ENCODE measurements at places on chromosomes 3 and 15.

GRCh38 chr3:195182470-195182795, 88.5 kb downstream of the XXYLT1 start:
- DNase-seq, result no peak

GRCh38 chr15:60540002-60540651, 61.2 kb upstream of the ICE2 start:
- DNase-seq, result no peak

DNA sequence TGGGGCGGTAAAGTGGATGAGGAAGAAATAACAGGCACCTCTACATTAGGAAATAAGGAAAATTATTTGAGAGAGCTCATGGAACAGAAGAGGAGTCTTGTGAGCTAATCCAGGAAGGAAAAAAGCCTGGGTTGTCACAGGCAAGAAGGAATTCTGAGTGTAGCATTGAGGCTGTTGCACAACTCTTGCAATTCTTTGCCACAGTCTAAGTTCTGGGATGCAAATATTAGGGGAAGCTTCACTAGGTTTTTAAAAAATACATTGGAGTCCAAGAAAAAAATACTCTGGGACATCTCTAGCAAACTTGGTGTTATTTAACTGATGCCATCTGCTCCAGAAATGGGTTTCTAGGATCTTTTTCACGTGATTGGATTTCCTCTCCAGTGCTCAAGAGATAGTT, 122.3 kb downstream of the SPATA16 start:
- DNase-seq, result no peak

GRCh38 chr15:58312031-58312430, 119.8 kb upstream of the LIPC start:
- no peak for DNase-seq

DNA sequence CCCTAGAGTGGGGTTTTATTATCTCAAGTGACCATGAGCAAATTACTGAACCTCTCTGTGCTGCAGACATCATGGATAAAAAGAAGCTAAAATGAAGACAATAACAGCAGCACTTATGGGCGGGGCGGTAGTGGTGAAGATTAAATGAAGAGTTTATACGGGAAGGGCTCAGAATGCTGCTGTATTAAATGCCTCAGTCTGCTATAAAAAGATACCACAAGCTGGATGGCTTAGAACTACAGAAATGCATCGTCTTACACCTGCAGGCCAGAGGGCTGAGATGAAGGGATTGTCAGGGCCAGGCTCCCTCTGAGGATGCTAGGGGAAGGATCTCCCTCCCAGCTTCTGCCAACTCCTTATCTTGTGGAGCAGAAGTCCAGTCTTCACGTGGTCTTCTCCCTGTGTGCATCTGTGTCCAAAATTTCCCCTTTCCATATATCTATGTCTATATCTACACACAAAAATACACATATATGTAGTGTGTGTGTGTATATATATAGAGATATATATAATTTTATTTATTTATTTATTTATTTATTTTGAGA, 2.9 kb downstream of the ALG1L2 start:
- no peak for DNase-seq

GRCh38 chr3:50189274-50189673, 2.1 kb upstream of the GNAT1 start:
- DNase-seq, result peak; percentile 89

GRCh38 chr3:159674583-159674982, 314.1 kb upstream of the IL12A start:
- DNase-seq, result no peak

- DNase-seq, result no peak
Measured at GRCh38 chr3:57627976-57628375, 30.8 kb upstream of the ARF4 start.

DNA sequence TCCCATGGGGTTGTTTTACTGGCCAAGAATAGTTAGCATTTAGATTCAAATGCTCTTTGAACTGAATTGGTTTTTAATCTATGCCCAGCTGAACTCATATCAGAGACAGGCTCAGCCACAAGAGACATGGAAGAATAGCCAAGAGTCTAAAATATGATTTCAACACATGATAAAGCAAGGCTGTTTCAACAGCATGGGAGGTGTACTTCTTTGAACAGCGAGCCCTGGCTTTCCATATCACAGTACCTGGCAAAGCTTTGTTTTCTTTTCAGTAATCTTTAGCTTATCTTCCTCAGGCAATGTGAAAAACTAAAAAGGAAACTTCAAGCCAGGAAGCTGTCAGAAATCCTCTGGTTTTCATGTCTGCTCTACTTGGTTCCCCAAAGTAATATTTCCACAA, 413.6 kb upstream of the ADAMTS9 start:
- DNase-seq, result no peak

DNA sequence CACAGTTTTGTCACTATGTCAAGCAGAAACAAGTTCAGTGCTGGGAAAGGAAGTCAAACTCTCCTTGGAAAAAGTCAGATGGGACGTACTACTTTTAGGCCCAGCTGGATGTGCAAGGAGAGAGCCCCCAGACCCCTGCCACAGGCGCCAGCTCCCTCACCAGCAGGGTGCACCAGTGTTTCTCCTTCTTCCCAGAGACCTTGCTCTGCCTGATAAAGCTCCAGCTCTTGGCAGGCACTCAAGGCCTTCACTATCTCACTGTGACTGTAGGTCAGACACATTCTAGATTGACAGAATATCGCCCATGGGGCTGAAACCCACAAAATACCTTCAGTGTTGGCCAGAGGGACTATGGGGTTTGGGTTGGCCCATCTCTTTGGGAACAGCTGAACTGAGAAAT, 54.8 kb upstream of the CHRNB4 start:
- DNase-seq, result no peak

GRCh38 chr3:136893848-136894443, 31.9 kb downstream of the NCK1 start:
- no peak for DNase-seq

- no peak for DNase-seq
Measured at GRCh38 chr3:108389372-108389771, 93.0 kb downstream of the HHLA2 start.

DNA sequence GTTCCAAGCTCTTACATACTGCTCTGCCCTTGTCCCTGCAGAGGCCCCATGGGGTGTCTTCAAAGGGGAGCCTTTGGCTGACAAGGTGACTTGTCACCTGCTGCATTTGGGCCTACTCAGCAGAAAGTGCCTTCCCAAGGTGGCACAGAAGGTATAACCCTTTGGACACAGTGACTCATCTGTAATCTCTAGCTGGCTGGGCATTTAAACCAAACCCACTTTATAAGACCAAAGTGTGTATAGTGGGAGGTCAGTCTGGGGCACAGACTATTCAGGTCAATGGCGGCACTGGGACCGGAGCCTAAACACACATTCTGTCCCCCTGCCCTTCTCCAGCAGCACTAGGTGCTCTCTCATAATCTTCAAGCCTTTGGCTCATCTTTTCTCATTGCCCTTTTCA, 35.1 kb downstream of the GJD2 start:
- no peak for DNase-seq

- DNase-seq, result no peak
Measured at GRCh38 chr3:25558121-25558520, 106.6 kb downstream of the TOP2B start.

DNA sequence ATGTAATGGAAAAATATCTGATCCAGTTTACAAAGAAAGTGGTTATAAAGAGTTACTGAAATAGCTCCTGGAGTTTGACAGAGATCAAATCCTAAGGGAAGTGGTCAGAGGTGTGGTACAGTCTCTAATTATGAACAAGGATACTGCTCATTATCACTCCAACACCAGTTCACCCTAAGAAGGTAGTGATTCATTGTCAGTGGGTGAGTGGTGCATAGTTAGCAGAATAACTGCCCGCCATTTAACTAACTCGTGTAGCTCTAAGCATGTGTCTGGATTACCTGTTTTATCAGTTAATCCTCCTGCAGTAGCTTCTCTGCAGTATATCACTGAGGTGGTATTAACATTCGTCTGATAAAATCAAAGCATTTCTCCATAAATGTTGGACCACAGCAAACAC, 700.1 kb downstream of the NLGN1 start:
- DNase-seq, result no peak

DNA sequence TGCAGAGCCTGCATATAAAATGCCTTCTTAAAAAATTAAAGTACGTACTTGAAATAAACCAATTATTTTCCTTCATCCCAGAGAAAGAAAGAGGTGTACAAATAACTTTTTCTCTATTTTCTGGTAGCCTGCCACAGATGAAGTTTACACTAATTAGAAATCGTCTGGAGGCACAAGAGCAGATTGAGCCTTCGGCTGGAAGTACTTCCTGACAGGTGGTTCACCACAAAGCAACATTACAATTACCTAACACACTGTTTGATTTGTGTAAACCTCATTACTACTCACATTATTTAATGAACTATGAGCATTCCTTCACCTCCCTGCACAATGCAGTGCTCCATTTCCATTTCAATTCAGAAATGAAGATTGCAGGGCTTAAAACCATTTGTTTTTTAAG, 856.1 kb downstream of the SI start:
- no peak for DNase-seq

DNA sequence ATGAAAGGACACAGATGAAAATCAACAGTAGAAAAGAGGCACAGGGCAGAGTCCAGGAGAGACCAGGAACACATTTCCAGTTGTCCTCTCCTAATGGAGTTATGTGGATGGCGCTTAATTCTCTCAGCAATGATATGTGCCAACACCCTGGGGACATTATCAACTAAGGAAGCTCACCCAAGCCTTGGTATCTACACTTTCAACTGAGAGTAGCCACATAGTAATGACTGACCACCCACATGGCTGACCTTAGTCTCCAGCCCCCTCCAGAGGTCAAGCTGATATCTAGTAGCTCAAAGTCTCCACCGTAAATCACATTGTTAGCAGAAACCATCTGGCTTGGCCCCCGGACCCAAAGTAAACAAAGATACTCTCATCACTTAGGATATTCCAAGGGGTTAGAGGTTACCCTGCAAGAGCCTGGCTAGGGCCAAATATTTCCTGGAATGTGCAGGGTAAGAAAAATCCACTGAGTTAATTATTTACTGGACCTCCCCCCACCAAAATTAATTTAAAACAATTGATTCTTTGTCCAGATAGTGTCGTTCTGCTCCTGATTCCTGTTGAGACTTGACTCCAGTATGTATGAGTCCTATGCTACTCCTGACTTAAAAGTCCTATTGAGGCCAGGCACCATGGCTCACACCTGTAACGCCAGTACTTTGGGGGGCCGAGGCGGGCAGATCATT, 24.8 kb downstream of the GABRR3 start:
- no peak for DNase-seq

- no peak for DNase-seq
Measured at GRCh38 chr15:74754593-74755215, 6.1 kb downstream of the CYP1A2 start.

GRCh38 chr3:187919544-187919943, 174.3 kb upstream of the BCL6 start:
- DNase-seq, result no peak

DNA sequence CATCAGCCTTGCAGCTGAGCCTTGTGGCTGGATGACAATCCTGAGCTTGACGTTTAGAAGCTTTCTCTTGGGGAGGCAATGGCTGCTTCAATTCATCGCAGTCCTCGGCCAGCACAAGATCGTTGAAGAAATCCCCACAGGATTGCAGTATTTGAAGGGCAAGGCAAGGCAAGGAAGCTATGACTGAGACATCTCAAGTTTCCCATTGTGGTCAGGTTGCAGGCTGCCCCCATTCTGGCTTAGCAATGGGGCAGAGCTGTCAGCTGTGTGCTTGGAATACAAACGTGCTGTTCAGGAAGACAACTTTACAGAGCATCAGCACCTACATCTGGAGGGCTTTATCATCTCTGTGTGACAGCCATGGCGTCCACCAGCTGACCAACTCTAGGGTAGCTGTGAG, 275.9 kb upstream of the TBL1XR1 start:
- no peak for DNase-seq

GRCh38 chr3:174547801-174548435, 311.2 kb upstream of the NAALADL2 start:
- no peak for DNase-seq

DNA sequence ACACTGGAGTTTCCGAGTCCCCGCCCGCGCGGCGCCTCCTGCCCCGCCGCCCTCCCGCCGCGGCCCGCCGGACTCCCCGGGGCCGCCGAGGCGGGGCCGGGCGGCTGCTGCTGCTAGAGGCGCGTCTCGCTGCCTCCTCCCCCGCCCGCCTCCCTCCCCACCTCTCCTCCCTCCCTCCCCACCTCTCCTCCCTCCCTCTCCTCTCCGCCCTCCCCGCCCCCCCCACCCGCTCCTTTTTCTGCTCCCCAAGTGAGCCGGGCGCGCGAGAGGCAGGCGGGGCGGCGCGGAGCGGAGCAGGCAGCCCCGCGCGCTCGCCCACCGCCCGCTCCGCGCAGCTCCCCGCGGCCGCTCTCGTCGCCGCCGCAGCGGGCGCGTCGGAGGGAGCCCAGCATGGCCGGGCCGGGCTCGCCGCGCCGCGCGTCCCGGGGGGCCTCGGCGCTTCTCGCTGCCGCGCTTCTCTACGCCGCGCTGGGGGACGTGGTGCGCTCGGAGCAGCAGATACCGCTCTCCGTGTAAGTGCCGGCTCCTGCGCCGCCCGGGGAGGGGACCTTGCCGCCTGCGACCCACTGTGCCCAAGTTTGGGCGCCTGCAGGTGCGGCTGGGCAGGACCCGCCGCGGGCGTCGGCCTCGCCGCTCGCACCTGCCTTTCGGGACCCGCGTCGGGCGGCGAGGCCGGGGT, at the start of gene CACNA2D3:
TSS of gene CACNA2D3 (plus strand) at position 229 of the 679 bp plus-strand sequence.
- no peak for DNase-seq

GRCh38 chr15:85072917-85073316, 91.3 kb downstream of the PDE8A start:
- DNase-seq, result no peak

- peak; percentile 79 for DNase-seq
Measured at GRCh38 chr3:66053550-66054094, 14.9 kb upstream of the MAGI1 start.

GRCh38 chr3:71421820-71422566, 161.5 kb downstream of the FOXP1 start:
- no peak for DNase-seq

GRCh38 chr15:66574596-66574950, 8.8 kb upstream of the LCTL start:
- DNase-seq, result no peak

DNA sequence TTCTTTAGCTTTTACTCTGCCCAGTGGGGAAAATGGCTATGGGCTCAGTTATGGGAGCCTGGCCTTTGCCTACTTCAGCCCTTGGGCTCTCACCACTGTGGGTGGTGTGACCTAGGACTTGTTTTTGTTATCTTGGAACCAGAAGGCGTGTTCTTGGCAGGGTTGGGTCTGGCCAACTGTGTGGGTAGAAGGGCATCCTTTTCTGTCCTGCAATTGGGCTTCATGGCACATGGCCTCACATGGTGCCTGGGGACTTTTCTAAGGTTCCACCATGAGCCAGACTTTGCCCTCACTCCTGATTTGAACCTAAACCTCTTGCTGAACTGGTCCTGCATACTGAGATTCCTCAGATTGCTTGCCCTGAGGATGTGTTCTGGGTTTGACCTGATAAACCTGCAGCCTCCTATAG, 1.7 kb downstream of the GLYCTK start:
- DNase-seq, result no peak

GRCh38 chr3:143865302-143865701, 17.0 kb upstream of the SLC9A9 start:
- DNase-seq, result no peak

GRCh38 chr3:34703053-34703452, 904.6 kb downstream of the PDCD6IP start:
- no peak for DNase-seq

All from tibial artery (tissue), 4 donors.